ENCODE measurements at places on chromosomes 2 and 18. TPM values are rescaled to one million over a fixed set of nuclear protein-coding genes. Genes with fewer than 3 reads are reported as not detected.
A peak's percentile ranks its signal among the peaks of the same experiment; 100 is the strongest.

DNA sequence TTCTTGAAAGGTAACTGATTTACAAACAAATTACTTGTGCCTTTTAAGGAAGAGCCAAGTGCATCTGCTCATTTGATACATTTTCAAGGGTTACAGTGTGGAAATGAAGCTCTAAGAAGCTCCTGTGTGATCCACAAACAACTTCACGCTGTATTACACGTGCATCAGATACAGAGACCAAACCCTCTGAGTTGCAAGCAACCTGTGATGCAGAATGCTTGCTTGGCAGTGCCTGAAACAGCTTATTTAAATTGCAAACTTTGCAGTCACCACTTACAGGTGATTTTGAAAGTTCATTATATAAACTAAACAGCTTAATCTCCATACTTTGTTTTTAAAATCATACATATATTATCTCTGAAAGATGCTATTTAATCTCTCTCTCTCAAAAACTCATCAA is 50.1 kb downstream of the ZEB2 start:
- DNase-seq: no peak

DNA sequence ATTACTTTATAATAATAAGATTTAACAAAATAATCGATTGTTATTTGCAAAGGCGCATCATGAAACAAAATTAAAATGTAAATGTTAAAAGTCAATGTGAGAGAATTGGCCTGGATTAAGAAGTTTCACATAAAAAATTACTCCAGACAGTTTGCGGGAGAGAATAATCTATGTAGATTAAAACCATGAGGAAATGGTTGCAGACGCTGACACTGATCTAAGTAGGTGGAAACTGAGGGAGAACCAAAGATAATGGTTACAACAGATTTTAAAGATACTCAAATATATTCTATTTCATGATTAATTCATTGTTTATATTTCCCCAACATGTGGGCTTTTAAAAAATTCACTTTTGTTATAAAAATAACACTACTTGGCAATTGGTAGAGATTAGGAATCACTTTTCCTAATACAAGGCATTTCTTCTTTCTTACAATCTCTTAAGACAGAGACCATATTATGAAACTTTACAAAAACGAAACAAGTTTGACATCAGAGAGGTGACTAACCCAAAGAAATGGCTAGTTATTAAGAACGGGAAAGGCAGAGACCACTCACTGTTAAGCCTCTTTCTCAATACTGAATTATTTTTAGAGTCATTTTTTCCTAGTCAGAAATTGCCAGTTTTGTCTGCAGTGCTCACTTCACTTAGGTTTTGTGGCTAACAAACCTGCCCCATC is 1.6 kb downstream of the KANSL1L start:
- DNase-seq: peak; percentile 29

DNA sequence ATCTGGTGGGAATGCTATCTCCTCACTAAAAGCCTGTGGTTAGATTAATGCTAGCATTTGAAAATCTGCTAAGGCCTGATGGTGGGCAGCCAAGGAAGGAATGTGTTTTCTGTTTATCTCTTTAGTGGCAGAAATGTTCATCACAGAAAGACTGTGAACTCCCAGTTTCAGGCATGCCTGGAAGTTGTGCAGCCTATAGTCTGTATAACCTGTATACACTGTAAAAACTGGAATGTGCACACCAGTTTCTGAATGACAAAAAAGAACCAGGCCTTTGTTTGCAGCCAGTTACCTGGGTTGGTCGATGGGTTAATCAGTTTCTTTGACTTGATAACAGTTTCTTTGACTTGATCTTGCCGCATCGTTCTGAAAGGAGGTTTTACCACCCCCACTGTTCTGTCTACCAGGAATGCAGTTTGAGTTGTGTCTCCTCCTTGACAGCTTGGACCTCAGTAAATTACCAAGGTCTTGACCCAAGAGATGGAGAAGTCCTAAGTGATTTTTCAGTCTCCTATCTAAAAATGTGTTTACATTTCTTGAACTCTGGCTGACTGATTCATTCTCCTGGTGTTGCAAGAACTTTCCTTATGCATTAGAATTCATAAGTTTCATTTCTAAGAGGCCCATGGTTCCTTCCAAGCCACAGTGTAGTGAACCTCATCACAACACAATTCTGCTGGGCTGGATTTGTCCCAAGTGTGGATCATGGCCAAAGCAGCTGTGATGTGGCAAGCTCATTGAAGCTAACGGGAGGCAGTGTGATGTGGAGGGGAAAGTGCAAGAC is 62.2 kb downstream of the KIAA2012 start:
- DNase-seq: no peak

GRCh38 chr2:127196998-127197397 is 23.1 kb downstream of the CYP27C1 start:
- DNase-seq: peak; percentile 41

OR6B2 gene
- total RNA-seq: not detected
